Osteoblast (primary cell): ENCODE measurements at places on chromosomes 16 and 17. TPM values are rescaled to one million over a fixed set of nuclear protein-coding genes. Genes with fewer than 3 reads are reported as not detected.

DNA sequence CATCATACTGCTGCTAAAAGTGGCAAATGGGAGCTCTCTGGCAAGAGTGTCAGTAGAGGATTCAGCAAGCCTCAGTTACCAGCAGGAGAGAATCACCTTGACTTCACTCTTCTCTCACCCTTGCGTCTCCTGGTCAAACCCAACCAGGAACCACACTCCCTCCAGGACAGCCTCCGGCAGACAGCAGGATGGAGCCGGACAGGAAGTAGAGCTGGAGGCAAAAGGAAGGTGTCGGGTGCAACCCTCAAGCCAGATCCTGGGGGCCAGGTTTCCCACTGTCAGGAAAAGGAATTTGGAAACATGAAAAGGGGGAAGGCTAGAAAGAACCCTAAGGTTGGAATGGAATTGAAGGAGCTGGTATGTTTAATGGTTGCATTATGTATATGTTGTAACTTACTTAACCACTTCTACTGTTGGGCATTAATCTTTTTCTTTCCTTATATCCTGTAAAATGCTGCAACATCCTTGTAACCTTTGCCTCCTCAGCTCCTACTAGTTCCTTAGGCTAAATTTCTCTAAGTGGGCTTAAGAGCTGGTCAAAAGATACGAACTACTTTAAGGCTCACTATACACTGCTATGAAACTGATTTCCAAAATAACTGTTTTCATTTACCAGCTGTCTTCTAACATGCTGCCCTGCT lies 40.3 kb downstream of the CYTH1 start:
- no peak for DNase-seq
- H3K4me1 ChIP-seq: peaks cover 9% of the 10 kb centered on the region
- no peaks in the 10 kb centered on the region for H3K36me3 ChIP-seq
- H3K4me3 ChIP-seq: no peak overlapping the region
- no peak overlapping the region for H3K27ac ChIP-seq

DNA sequence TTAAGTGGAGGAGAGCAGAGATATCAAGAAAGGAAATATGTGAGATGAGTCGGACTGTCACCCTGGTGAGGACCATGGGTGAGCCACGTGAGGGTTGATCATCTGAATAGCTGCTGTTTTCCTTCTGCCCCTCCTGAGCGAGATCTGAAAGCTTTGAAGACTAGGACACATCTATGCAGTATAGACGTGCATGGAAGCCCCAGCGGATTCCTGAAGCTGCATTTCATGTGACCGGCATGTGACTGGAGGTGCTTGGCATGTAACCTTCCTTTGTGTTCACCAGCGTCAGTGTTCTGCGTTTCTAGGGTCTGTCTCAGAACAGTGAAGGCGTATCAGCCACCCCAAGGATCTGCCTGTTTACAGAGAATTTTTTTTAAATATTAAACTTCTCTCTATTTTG lies 75.1 kb downstream of the MSI2 start:
- H3K36me3 ChIP-seq: no peaks in the 10 kb centered on the region

DNA sequence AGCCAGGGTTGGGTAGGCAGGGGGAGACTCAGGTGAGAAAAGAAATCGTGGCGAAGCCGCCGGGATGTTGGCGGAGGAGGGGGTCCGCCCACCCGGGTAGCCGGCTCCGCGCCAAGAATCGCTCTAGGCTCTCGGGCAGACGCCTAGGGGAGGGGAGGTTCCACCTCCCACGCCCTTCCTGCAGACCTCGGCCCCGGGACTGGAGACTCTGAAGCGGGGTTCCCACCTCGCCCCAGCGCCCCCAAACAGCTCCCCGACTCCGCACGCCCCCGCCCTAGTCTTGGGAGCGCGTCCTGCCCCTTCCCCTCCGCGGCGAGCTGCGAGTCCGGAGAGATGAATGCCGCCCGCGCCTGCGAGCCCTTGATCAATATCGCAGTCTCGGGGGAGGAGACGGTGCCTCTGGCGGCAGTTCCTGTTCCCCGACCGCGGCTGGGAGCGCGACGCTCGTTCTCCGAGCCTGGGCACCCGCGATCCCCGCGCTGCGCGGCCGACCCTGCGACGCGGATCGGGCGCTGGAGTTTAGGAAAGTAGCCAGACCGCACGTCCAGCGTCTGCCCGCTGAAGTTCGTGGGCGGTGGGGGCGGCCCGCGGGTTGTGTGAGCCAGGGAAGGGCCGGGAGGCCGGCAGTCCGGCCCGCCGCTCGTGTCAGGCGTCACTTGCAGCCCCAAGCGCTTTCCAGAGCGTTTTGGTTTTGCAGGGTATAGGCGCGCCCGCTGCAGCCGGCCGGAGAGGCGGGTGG lies 790 bp downstream of the CRHR1 start:
- peak overlapping the region; percentile 22 for H3K4me3 ChIP-seq
- no peaks in the 10 kb centered on the region for H3K4me1 ChIP-seq
- H3K27ac ChIP-seq: no peak overlapping the region

DNA sequence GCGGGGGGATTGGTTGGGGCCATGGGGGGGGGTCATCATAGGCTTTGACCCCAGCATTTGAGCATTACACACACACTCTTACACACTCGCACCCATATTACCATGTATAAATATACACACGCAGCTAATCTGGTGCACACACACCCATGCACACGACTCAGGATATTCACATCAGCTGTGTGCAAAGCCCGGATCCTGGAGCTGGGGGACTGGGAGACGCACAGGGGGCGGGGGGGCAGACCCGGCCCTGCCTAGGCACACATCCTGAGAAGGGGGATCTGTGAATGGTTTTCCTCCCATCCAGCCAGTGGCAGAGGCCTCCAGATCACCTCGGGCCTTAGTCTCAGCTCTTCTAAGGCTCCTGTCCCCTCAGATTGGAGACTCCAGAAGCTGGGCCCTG lies 5.6 kb downstream of the ASGR2 start:
- H3K27ac ChIP-seq: no peak overlapping the region
- H3K27me3 ChIP-seq: no peaks in the 10 kb centered on the region

DNA sequence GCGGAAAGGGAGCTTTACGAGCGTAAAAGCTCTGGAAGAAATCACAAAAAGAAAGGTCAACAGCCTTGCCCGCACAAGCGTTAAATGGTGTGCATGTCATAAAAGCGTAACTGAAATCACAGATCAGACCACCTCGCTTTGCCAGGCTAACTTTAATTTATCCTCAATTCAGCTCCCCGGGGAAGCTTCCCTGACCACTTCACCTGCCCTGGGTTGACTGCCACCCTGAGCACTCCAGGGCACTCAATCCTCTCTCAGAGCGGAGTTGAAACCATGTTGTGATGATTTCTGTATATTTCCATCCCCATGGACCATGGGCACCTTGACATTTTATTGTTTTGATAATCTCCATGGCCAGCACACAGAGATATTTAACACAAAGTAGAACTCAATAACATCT lies 16.1 kb upstream of the NAGS start:
- no peak overlapping the region for H3K27ac ChIP-seq
- no peaks in the 10 kb centered on the region for H3K36me3 ChIP-seq
- no peaks in the 10 kb centered on the region for H3K4me1 ChIP-seq
- H3K4me3 ChIP-seq: no peak overlapping the region
- peaks cover 22% of the 10 kb centered on the region for H3K27me3 ChIP-seq
- no peak for DNase-seq

Gene TBC1D3C
- total RNA-seq: not detected in 2 replicates

Gene PLXDC1
- total RNA-seq: 2.9 and 3.8 TPM in 2 replicates

Gene ICAM2
- 6.5 and 8.5 TPM in 2 replicates for total RNA-seq

Gene SGF29
- total RNA-seq: 9.4 and 13.4 TPM in 2 replicates
